Activated naive CD4-positive, alpha-beta T cell (primary cell): ENCODE measurements at places on chromosomes 3 and 15.

- DNase-seq: no peak
These were observed 245.1 kb upstream of the LMCD1 start for GRCh38 chr3:8256441-8257071.

- DNase-seq: no peak
These were observed 32.6 kb upstream of the PDE8A start for GRCh38 chr15:84949043-84949442.

GRCh38 chr3:60189304-60189703, 1061.9 kb downstream of the FHIT start:
- no peak for DNase-seq

DNA sequence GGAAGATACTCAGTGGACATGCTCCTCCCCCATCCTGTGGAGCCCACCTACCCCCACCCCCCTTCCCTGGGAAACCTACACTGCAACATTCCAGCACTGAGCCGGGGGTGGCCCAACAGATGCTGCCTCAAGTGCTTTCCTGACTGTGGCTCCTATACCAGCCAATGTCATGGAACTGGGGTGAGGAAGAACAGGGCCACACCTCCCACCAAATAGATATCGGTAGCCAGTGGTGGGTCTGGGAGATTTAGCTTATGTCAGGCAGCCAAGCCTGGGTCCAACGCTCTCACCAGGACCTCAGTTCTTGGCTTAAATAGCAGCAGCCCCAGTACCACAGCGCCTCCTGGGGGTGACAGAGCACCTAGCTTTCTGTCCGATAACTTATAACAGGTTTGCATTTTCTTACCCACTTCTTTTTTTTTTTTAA, 30.3 kb downstream of the CDC25A start:
- no peak for DNase-seq

- no peak for DNase-seq
These were observed 68.9 kb upstream of the GOLGA6B start for GRCh38 chr15:72585476-72586058.

- DNase-seq: no peak
These were observed 58.7 kb downstream of the GUCA1C start for GRCh38 chr3:108894981-108895380.

GRCh38 chr3:33645060-33645647, 72.9 kb downstream of the CLASP2 start:
- DNase-seq: no peak

DNA sequence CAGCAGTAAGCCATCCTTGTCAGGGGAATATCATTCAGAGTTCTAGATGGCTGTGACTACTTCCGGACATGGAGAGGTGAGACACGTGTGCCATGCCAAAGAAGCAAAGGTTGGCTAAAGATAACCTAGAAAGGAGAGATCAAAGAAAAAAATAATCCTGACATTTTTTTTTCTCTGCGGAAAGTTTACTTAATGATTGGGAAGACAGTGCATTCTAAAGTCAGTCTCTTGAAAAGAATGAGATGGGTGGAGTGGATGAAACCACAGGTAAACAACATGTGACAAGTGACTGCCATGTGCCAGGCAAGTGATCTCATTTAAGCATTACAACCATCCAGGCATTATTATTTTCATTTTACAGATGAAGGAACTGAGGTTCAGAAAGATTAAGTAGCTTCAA, 436.6 kb downstream of the SOX2 start:
- no peak for DNase-seq

DNA sequence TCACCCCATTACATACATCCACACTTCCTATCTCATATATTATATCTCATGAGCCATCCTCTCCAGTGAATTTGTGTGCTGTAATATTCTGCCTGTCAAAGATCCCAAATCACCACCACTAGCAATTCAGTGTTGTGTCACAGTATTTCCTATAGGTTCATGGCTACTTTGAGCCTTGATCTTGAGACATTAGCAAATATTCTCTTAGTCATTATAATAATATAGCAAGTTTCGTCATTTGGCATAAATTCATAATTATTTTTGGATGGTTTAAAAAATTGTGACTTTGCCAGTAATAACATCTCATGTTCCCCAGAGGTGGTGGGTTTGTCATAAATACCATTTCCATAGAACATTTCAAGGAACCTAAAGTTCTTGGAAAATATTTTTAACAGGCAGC, 47.7 kb downstream of the CMSS1 start:
- DNase-seq: no peak

GRCh38 chr3:41290736-41291135, 91.4 kb downstream of the CTNNB1 start:
- DNase-seq: no peak

- DNase-seq: no peak
These were observed 23.5 kb upstream of the JMJD7 start for GRCh38 chr15:41804361-41804760.

DNA sequence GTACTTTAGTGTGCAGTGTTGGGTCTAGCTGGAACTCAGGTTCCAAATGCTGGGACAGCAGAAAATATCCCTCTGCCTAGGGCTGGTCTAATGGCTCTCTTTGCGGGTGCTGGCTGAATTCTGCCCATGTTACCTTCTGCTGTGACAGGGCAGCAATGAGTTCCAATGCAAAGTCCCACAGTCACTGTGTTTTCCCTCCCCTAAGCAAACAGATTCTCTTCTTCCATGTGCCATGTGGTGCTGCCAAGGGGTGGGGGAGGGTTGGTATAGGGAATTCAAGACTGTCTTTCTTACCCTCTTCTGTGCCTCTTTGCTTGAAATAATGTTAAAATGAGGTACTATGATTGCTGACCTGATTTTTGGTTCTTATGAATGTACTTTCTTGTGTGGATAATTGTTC, 229.6 kb downstream of the GBE1 start:
- no peak for DNase-seq

DNA sequence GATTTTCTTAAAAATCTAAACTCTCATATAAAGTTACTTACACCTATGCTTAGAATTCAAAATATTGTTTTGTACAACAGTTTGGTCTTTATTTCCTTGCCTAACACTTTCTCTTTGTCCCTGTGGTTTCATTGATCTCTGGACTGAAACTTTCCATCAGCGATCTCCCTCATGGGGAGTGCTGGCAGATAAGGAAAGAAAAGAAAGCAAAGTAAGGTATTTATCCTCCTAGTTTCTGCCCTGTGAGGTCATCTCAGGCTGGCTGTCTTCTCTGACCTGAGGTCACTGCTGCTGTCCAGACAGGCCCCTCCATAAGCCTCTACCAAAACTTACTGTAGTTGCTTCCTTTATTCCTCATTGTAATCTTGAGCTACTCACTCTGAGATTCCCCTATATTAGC, 57.9 kb upstream of the EPHA6 start:
- no peak for DNase-seq
